ENCODE measurements at places on chromosomes 6 and 20. TPM values are rescaled to one million over a fixed set of nuclear protein-coding genes. Genes with fewer than 3 reads are reported as not detected.

Gene SOX18
- total RNA-seq: 1.9 TPM

Gene TSHZ2
- not detected for total RNA-seq

Gene TEAD3
- total RNA-seq: 4.1 TPM

Gene SRSF12
- total RNA-seq: 1.5 TPM

Gene HLA-DQA2
- not detected for total RNA-seq

Gene PERP
- 85.3 TPM for total RNA-seq

Gene TRIM15
- total RNA-seq: 0.09 TPM

Gene HEY2
- total RNA-seq: not detected

Gene RANBP9
- 13.1 TPM for total RNA-seq

Gene FAM50B
- total RNA-seq: 4.1 TPM

Gene BEND3
- 3.3 TPM for total RNA-seq

Gene C4B
- total RNA-seq: 1.7 TPM

Gene TAF8
- 15.0 TPM for total RNA-seq

Gene CASS4
- not detected for total RNA-seq

Gene BCAS1
- 0.45 TPM for total RNA-seq

Gene CD83
- 2.0 TPM for total RNA-seq

Gene SIRPG
- not detected for total RNA-seq

Gene RIN2
- 29.8 TPM for total RNA-seq

Gene ADGRB3
- total RNA-seq: not detected

Gene DST
- 61.2 TPM for total RNA-seq

Gene STX7
- 16.5 TPM for total RNA-seq

Gene GRM1
- total RNA-seq: not detected

Gene TOP1
- 78.7 TPM for total RNA-seq

Gene HLA-DQA1
- total RNA-seq: not detected

Gene OVOL2
- total RNA-seq: 0.18 TPM

Gene THBS2
- total RNA-seq: not detected

Gene NRSN1
- not detected for total RNA-seq

Gene PNPLA1
- total RNA-seq: not detected

Gene KHDC1
- 4.5 TPM for total RNA-seq

Gene OPRM1
- not detected for total RNA-seq

Gene SNAI1
- 13.5 TPM for total RNA-seq

Gene RBM24
- total RNA-seq: 9.9 TPM

Gene ERVFRD-1
- total RNA-seq: not detected

Gene POU5F1
- total RNA-seq: 5.3 TPM

Gene SLC22A2
- not detected for total RNA-seq

Gene NFKBIL1
- 9.2 TPM for total RNA-seq

Gene CTCFL
- 0.06 TPM for total RNA-seq

Gene PRR18
- total RNA-seq: 0.09 TPM

Gene TCF21
- 0.08 TPM for total RNA-seq

Gene ADAM33
- total RNA-seq: 0.03 TPM

Gene BLTP3A
- total RNA-seq: 6.1 TPM

Gene NKAPL
- not detected for total RNA-seq

Gene CLPSL2
- total RNA-seq: 1.2 TPM

Gene DDAH2
- total RNA-seq: 33.4 TPM

Gene LRRN4
- total RNA-seq: not detected

Gene DEF6
- 0.03 TPM for total RNA-seq

Gene SH3BGRL2
- total RNA-seq: 0.24 TPM

Gene VARS1
- total RNA-seq: 60.7 TPM

Gene PROKR2
- total RNA-seq: not detected

Gene ERGIC3
- 213 TPM for total RNA-seq

Gene TBP
- 14.8 TPM for total RNA-seq

Gene RAB44
- 0.05 TPM for total RNA-seq

Gene TBXT
- not detected for total RNA-seq

Gene CGA
- 0.21 TPM for total RNA-seq

Gene C6orf89
- 16.5 TPM for total RNA-seq
